ENCODE measurements at places on chromosomes 6 and 20.

GRCh38 chr6:132749111-132749510 is 8.6 kb downstream of the VNN2 start:
- DNase-seq: no peak

- no peak for DNase-seq
Observed at GRCh38 chr6:11718463-11718862, 60.1 kb downstream of the ADTRP start.

- DNase-seq: no peak
Observed at GRCh38 chr6:116406678-116407345, 36.1 kb downstream of the DSE start.

DNA sequence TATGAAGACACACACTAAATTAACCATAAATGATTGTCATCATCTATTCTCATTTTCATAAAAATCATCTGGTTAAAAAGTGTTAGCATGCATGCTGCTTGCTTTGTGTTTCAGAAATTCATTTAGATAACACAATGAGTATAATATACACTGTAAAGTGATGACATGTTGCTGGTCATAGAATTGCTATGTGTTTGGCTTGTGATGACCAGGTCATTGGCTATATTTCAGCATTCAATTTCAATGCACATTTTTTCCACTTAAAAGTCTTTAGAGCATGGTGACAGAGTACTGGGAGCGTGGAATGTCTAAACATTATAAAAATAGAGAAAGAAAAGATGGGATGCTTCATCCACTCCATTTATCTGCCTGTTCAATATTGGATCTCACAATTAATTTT is 1291.1 kb upstream of the MAP3K7 start:
- no peak for DNase-seq

- no peak for DNase-seq
Observed at GRCh38 chr20:60559462-60559861, 601.2 kb downstream of the CDH26 start.
